Right renal cortex interstitium (tissue), 3 donors: ENCODE measurements at places on chromosomes 13 and 19. TPM values are rescaled to one million over a fixed set of nuclear protein-coding genes. Genes with fewer than 3 reads are reported as not detected.

GRCh38 chr19:55552620-55553019 is 7.3 kb upstream of the SBK3 start:
- no peak for DNase-seq

DNA sequence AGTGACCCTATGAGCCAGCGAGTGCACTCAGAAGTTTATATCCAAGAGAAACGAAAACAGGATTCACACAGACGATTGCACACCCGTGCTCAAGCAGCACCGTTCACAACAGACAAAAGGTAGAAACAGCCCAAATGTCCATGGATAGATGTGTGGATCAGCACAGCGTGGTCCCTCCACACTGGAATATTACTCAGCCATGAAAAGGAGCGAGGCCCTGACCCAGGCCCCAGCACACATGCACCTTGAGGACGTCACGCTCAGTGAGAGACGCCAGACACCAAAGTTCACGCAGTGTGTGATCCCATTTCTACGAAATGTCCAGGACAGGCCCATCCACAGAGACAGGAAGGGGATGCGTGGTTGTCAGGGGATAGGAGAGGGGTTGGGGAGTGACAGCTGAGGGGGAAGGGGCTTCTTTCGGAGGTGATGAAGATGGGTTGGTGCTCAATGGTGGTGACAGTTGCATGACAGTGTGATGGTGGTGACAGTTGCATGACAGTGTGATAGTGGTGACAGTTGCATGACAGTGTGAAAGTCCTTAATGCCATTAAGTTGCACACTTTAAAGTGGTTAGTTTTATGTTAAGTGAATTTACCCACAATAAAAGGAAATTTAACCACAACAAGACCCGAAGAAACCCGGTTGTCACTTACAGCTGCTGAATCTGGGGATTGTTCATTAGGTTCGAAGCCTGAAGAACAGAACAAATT is 18.9 kb upstream of the SLC39A3 start:
- no peak for DNase-seq

DNA sequence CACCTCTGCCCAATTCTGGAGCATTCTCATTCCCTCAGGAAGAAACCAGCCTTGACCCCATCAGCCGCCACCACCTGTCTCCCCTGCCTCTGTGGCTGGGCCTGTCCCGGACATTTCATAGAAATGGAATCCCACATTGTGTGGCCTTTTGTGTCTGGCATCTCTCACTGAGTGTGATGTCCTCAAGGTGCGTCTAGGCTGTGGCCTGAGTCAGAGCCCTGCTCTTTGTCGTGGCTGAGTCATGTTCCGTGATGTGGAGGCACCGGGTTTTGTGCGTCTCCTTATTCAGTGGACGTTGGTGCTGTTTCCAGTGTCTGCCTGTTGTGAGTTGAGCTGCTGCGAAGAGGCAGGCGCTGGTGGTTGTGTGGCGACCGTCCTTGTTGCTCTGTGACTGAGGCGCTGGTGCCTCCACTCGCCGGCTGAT is 3.5 kb downstream of the FZR1 start:
- DNase-seq, result no peak

GRCh38 chr13:43094901-43095300 is 71.5 kb downstream of the DNAJC15 start:
- no peak for DNase-seq

DNA sequence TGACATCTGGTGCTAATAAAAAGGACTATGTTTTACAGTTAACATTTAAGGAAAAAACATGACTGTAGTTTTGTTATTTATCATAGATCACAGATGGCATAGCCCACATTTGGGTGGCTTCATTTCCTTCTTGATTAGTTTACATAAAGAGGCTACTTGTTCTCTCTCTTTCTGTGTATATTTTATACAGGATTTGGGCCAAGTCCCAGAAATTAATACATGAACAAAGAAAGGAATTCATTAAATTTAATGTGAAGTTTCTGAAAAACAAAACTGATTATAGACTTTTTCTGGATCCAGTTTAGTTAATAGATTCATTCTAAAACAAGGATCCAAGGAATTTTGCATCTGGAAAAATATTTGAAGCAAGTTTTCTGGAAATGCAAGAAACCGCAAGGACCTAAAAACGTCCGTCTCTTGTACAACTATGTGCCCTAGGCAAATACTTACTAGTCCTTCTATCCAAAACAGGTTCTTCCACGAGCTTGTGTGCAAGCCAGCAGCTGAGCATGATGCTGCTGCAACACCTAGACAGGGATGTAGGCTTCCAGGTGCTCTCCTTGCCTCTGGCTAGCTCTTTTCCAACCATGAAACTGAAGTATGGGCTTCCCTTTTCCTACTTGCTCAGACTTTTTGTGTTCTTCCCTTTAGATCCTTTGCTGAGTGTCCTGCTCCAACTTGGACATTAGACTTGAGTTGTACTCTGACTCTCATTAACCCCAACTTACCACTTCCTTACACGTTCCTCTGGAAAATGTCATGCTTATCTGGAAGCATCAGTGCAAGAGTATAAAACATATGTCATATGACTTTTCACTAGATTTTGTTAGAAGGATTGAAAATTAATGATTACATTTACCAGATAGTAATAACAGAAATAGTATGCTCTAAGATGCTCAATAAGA is 161.5 kb upstream of the STARD13 start:
- DNase-seq, result no peak

GRCh38 chr19:29770648-29771047 is 41.1 kb upstream of the CCNE1 start:
- DNase-seq, result no peak

- no peak for DNase-seq
These were observed 18.2 kb downstream of the CLEC11A start for GRCh38 chr19:50741179-50741933.

DNA sequence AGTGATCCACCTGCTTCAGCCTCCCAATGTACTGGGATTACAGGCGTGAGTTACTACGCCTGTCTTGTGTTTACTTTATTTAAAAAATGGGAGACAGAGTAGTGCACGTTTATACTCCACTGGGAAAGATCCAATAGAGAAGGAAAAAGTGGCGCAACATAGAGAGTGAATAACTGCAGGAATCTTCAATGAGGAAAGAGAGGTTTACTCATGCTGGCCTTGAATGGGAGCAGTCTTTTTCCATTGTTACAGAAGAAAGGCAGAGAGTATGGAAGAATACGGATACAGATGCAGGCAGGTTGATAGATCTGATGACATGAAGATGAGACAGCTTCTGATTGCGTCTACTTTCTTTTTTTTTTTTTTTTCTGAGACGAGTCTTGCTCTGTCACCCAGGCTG is 4.6 kb upstream of the WDFY2 start:
- DNase-seq, result no peak

GRCh38 chr13:54165581-54166215 is 1137.1 kb downstream of the OLFM4 start:
- no peak for DNase-seq

- no peak for DNase-seq
These were observed 69.0 kb upstream of the NPAS1 start for GRCh38 chr19:46950526-46951170.

DNA sequence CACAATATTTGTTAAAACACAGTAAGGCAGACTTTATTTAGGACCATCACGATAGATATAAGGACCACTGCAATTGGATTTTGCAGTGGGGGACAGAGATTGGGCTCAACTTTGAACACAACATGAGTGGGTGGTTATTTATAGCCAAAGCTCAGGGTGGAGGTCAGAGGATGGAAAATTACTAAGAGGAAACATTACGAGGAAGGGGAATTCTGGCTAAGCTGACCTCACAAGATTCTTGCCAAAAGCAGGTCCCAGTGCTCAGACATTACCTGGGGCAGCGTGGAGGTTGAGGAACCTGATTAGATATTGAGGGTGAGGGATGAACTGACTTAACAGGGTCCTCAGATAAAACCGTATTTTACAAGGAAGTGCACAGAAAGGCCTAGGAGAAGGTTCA is 88.9 kb upstream of the NBEA start:
- no peak for DNase-seq

GRCh38 chr19:782878-783668 is 14.2 kb upstream of the PTBP1 start:
- no peak for DNase-seq

- DNase-seq, result no peak
These were observed 6.1 kb downstream of the INSR start for GRCh38 chr19:7288131-7288530.

- no peak for DNase-seq
These were observed 22.6 kb downstream of the ERCC5 start for GRCh38 chr13:102868366-102868936.

GRCh38 chr19:46474211-46474610 is 2.8 kb upstream of the PNMA8A start:
- DNase-seq, result no peak

DNA sequence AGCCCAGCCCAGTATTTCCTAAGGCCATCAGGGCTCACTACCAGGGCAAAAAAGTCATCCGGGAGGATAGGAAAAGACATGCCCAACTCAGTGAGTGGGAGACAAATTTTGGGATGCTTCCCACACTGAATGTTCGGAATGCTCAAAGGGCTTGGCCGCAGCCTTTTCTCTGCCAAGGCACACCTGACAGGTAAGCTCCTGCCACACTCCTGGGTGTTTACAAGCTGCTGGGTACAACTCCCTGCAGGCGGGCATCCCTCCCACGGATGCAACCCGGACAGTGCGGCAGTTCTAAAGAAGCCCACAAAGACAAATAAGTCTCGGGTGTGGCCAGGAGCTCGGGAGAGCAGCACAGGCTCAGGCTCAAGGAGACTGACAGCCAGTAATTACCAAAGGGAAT is 28.1 kb downstream of the SLC7A1 start:
- no peak for DNase-seq

GRCh38 chr19:29606420-29606747 is 301 bp downstream of the POP4 start:
- DNase-seq, result no peak

DNA sequence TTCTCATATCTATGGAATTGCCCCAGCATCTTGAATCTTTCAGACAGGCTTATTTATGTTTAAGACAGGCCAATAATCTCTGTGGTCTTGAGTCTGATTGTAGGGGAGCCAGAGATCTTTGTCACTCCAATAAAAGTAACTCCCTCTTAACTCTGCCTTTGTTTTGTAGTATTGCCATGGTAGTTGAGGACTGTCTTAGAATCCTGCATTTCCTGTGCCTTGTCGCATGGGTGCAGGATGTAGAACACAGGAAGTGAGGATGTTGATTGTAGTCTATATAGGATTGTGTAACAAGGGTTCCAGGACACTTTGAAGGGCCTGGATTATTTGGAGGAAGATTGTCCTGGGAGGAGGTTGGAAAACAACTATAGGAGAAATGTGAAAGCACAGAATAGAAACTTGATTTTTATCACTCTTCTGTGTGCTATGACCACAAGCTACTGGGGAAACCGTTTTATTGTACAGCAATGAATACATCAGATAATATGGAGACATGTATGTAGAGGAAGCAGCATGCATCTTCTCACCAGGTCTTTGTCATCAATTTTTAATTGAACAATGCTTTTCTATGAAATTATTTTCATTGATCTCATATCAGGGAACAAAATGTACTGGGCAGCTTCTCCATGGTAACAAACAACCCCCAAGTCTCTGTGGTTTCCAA is 411.7 kb downstream of the FGF9 start:
- no peak for DNase-seq

DNA sequence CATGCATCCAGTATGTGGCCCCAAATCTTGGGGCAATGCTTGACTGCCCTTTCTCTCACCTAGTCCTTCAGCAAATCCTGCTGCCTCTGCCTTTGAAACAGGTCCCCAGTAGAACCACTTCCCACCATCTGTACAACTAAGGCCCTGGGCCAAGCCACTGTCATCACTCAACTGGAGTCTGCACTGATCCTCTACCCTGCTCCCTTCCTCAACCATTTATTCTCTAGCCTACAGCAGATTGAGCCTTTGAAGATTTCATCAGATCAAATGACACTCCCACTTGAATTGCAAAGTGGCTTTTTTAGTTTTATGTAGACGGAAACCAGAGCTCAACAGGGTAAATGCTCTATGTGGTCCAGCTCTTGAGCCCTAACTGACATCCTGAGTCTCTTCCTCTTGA is 43.5 kb downstream of the ATP8A2 start:
- DNase-seq, result no peak

DNA sequence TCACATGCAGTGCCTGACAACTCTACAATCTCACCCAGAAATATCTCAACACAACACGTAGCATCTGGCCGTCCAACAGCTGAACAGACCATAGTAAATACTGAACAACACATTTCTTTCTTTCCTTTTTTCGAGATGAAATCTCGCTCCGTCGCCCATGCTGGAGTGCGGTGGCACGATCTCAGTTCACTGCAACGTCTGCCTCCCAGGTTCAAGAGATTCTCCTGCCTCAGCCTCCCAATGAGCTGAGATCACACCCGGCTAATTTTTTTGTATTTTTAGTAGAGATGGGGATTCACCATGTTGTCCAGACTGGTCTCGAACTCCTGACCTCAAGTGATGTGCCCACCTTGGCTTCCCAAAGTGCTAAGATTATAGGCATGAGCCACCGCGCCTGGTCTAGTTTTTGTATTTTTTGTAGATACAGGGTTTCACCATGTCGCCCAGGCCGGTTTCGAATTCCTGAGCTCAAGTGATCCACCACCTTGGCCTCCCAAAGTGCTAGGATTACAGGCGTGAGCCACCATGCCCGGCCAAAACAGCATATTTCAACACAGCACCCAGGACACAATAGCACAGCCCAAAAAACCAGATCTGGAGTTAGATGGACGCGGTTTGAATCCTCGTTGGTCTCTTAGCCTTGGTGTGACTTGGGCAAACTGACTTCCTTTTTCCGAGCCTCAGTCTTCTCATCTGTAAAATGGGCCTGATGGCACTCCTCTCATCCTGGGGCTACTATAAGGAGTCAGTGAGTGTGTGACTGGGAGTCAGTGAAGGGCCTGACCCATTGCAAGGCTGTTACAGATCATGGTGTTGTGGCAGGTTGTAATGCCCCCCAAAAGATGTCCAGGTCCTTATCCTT is 22.6 kb downstream of the CYP2A6 start:
- DNase-seq, result no peak

GRCh38 chr19:44113138-44113783 is at the start of gene ZNF225:
Gene ZNF225 (plus strand): TSS chr19:44113399. CDS start chr19:44115828, 2,429 bp downstream.
- peak; percentile 98 for DNase-seq

GRCh38 chr19:2041433-2041682 is 9.7 kb downstream of the MKNK2 start:
- DNase-seq, result no peak

GRCh38 chr13:66508153-66508909 is 721.8 kb downstream of the PCDH9 start:
- DNase-seq, result no peak

GRCh38 chr13:44050450-44051063 is 170.9 kb downstream of the LACC1 start:
- no peak for DNase-seq

ZSCAN4 gene
- polyA plus RNA-seq, result not detected

ZIC2 gene
- 0.08 TPM for polyA plus RNA-seq

SIGLEC10 gene
- polyA plus RNA-seq, result 1.1 TPM

DAND5 gene
- polyA plus RNA-seq, result not detected

TINCR gene
- 0.10 TPM for polyA plus RNA-seq

CRX gene
- polyA plus RNA-seq, result not detected

CD70 gene
- polyA plus RNA-seq, result not detected

SIAH3 gene
- 0.91 TPM for polyA plus RNA-seq

MYH14 gene
- 16.6 TPM for polyA plus RNA-seq
